ENCODE measurements at places on chromosomes 3 and 15.

GRCh38 chr3:46624975-46625490 is 12.7 kb downstream of the FAM240A start:
- no peak for DNase-seq

DNA sequence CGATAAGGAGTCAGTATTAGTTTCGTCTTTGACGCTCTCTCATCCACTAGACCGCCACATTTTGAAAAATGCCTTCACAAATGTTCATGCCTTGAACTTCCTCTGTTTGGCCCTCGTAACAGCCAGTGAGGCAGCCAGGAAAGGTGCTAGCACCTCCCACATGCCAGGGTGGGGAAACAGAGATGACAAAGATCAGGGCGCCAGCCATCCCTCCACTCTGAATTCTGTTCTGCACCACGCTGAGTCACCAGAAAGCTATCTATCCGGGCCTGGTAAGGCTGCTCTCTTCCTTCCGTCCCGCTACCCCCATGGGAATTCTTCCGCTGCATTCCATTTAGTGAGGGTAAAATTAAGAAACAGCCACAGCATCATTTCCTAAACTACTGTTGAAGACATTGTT is 31.3 kb upstream of the BCL2L10 start:
- DNase-seq = no peak

DNA sequence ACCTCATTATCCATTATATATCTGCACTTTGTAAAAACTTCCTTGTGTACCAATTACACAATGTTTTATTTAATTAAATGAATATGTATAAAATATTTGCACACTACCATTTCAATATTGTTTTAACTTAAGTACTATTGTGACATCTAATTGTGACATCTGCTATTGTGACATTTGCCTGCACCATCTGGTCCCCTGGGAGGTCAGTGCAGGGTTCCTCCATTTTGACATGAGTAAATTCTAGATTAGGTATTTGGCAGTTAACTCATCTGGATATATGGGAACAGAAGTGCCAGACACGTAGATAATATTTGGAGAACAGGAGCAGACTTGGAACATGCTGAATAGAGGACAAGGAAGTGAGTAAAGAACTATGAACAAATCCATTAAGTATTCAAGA is 332.1 kb downstream of the VGLL3 start:
- DNase-seq = no peak

DNA sequence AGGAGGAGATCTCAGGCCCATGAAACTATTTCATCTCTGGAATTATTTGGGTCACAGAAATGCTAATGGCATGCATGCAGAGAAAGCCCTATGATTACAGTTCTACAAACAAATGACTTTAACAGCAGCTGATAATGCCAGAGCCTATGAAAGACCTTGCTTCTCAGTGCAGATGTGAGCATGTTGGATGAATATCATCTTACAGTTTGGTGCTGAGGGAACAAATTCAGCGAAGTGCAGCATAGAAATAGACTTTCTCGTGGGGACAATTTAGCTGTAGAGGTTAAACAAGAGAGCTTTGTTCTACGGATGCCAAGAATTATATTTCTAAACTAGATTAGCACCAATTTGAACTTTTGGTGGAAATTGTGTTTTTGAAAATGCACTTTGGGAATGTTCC is 27.7 kb downstream of the PTX3 start:
- no peak for DNase-seq

DNA sequence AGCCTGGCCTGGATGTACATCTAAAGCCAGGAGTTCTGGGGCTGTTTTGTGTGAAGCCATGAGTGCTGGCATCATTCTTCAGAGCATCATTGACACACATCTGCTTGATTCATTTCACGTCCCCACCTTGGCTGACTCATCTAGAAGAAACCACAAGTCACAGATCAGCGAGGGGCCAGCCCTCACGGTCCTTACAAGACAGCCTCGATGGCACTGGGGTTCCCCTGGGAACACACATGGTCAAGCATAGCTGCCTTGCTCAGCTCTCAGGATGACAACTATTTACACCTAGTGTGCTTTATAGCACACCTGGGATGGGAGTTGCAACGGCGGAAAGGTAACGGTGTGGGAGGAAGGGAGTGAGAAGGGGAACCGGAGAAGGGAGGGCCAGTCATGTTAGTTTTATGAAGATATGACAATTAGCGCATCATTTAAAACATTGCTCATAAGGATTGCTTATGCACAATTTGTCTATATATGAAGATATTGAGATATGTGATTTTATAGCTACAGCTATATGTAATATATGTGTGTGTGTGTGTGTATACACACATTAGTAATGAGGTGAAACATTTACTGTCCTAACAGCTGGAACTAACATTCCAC is 227.1 kb downstream of the RPLP1 start:
- no peak for DNase-seq

GRCh38 chr3:183100376-183100775 is 1.1 kb upstream of the MCCC1 start:
- DNase-seq = no peak

GRCh38 chr3:140505213-140505612 is 172.7 kb upstream of the TRIM42 start:
- DNase-seq = no peak

- no peak for DNase-seq
Observed at GRCh38 chr3:106049821-106050220, 181.0 kb upstream of the CBLB start.

GRCh38 chr15:25901811-25902605 is 38.9 kb upstream of the ATP10A start:
- DNase-seq = no peak
